KBM-7 (cell line): ENCODE measurements at places on chromosomes 2 and 18.

- DNase-seq = no peak
Observed at GRCh38 chr2:63888053-63888452, 46.4 kb downstream of the UGP2 start.

GRCh38 chr18:63192885-63193349 lies 126.7 kb downstream of the BCL2 start:
- peak; percentile 77 for DNase-seq

DNA sequence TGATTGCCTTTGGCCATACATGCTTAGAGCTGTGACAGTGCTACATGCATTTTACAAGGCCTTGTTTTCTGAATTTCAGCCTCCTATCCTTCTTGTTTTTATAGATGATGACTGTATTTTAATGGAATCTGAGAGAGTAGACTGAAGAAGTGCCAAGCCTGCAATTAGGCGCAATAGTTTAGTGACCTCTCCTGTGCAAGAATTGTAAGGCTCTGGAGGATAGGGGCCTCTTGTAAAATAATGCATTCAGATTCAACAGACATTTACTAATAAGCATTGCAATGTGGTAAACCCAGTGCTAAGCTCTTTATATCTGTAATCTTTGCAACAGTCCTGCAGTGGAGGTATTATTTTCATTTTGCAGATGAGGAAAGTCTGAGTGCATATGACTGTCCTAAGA lies 105.5 kb downstream of the TDRD15 start:
- no peak for DNase-seq

GRCh38 chr2:13919981-13920382 lies 712.5 kb upstream of the LRATD1 start:
- no peak for DNase-seq

DNA sequence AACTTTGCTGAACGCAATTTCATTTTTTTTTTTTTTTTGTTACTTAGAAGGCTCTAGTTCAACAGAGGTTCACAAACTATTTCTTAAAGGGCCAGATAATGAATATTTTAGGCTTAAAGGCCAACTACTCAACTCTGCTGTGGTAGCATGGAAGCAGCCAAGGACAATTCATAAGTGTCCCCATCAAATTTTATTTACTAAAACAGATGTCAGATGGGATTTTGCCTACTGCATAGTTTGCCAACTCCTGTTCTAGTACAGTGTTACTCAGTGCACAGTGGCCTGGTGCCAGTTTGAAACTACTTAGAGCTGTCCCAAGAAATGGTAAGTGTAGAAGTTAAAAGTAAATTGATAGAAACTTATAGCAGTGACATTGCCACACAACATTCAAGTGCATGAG lies 949.4 kb upstream of the FANCL start:
- DNase-seq = no peak
